Right lobe of liver (tissue), 6 donors: ENCODE measurements at places on chromosomes 7 and 10. TPM values are rescaled to one million over a fixed set of nuclear protein-coding genes. Genes with fewer than 3 reads are reported as not detected.

DNA sequence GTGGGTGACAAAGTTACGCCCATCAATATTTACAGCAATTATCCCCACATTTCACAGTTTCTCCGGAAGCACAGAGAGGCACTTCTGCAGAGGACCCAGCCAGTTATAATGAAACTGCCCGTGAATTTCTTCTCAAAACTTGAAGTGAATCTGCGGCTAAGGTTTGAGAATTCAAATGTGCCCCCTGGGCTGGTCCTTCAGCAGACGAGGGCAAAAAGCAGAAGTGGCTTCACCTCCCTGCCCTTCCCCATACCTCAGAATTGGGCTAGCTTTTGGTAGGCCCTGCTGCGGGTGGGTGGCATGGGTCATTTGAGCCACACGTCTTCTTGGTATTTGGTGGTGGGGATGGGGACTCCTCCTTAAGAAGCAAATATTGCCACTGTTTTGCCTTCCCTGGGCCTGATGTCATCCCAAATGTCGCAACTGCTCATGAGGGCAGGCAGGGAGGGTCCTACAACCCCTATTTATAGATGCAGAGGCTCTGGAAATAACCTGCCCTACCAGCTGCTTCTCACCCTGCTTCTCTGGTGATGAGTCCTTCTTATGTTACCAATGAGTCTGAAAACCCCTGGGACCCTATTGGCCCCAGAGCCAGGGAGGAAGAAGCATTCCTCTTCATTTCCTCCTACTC lies 16.6 kb upstream of the WDFY4 start:
- DNase-seq = no peak
- no peak overlapping the region for H3K4me3 ChIP-seq
- no peaks in the 10 kb centered on the region for H3K4me1 ChIP-seq
- H3K27ac ChIP-seq = no peak overlapping the region
- no peaks in the 10 kb centered on the region for H3K36me3 ChIP-seq
- H3K27me3 ChIP-seq = no peaks in the 10 kb centered on the region

- no peak overlapping the region for H3K27ac ChIP-seq
- H3K27me3 ChIP-seq = no peaks in the 10 kb centered on the region
- no peak for DNase-seq
- H3K36me3 ChIP-seq = no peaks in the 10 kb centered on the region
Measured at GRCh38 chr7:107164092-107164491, 4.7 kb upstream of the HBP1 start.

DNA sequence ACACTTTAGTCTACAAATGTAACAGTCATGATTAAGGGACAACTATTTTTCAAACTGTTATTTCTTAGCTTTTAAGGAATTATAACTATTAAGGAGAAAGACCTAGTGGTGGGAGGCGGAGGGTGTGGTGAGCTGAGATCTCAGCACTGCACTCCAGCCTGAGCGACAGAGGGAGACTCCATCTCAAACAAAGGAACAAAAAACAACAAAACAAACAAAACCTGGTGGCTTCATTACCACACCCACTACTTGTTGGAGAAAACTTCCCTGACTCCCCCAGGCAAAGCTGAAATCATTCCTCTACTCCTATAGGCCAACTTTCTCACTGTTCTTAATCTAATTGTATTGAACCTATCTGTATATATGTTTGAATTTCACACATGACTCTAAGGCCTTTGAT lies 3.2 kb downstream of the POLR1F start:
- H3K36me3 ChIP-seq = no peaks in the 10 kb centered on the region
- no peaks in the 10 kb centered on the region for H3K27me3 ChIP-seq
- H3K4me1 ChIP-seq = peaks cover 17% of the 10 kb centered on the region
- H3K4me3 ChIP-seq = no peak overlapping the region
- DNase-seq = no peak

DNA sequence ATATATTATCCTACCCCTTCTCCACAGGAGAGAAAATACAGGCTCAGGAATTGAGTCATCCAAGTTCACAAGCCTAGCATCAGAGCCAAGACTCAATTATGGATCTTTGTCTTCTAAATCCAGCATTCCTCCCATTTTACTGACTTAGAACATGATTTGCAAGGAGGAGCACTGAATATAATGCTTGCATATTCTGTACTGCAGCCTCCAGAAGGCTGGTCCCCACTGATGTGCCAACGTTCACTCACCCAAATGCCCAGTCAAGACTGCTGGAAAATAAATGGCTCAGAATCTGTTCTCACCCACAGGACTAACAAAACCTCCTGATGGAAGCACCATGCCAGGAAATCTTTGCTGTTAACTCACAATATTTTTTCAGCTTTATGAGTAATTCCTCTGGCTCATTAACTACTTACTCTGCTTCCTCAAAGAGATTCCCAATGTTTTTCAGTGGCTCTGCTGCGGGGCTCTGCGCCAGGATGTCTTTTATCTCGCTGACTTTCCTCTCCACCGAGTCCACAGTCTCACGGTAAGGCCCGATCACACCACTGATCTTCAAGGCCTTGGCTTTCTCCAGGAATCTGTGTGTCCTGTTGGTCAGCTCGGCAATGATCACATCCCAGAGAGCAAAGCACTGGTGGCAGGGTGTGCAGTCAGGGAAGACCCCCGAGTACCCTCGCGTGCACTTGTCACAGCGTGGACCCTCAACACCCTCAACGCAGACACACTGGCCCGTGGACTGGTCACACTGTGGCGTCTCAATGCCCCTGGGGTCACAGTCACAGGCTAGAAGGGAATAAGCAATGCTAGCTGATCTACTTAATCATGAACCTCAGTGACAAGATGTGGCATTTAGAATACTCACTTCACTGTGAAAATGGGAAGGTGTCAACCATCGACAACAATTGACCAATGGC lies 48.8 kb downstream of the DLD start:
- no peak overlapping the region for H3K4me3 ChIP-seq
- no peak overlapping the region for H3K27ac ChIP-seq
- H3K27me3 ChIP-seq = no peaks in the 10 kb centered on the region
- H3K36me3 ChIP-seq = no peaks in the 10 kb centered on the region

DNA sequence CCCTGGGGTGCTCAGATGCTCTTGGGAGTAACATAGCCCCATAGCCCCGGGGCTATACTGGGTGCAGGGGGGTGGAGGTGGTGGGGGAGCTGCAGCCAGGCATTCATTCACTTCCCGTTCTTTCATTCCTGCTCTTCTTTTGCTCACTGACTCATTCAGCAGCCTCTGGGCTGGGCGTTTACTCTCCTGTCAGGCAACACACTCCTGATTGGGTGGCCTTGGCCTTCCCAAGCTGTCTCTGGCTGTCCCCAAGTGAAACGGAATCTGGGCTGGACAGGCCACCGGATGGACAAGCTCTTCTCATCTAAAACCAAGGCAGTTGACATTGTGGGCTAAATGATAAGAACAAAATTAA lies 34.6 kb downstream of the CHST3 start:
- H3K27me3 ChIP-seq = no peaks in the 10 kb centered on the region
- H3K27ac ChIP-seq = peak overlapping the region; percentile 15
- no peaks in the 10 kb centered on the region for H3K36me3 ChIP-seq

DNA sequence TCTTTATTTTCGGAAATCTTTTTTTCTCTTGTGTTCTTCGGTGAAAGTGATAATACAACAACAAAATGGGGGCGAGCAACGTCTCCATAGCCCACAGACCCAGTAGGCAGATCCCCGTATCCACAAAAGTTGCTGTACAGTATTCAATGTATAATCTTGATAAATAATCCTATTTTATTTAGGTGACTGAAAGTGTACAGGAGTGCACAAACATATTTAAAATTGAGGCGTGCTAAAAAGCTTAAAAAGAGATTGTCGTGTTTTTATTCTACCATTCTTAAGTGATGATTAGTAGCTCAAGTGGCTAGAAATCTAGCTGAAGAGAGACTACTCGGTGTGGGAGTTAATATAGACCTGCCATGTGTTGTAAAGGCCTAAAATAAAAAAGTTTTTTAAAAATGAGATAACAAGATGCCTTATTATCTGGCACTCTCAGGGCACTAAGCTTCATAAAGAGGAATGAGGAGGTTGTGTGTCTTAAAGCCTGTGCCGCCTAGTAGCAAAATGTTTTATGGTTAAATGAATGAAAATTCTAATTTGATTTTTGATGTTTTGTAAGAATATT lies 1.6 kb downstream of the CAPZA2 start:
- DNase-seq = no peak
- H3K27me3 ChIP-seq = no peaks in the 10 kb centered on the region
- H3K27ac ChIP-seq = peak overlapping the region; percentile 98
- peak overlapping the region; percentile 90 for H3K4me3 ChIP-seq
- no peaks in the 10 kb centered on the region for H3K4me1 ChIP-seq

DNA sequence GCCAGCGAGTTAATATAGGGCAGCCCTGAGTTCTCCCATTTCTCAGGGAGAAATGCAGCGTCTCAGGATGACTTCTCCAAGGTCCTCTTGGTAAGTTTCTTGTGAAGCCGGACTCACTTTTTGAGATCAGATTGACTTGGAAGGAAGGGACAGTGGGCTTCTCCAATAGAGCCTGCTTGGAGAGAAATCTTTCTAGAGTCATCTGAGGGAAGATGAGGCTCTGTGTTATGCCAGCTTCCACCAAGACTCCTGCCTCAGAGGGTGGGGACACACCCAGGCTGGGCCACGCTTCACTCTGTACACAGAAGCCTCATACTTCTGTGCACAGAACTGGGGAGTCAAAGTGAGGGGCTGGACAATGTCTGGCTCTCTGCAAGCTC lies 5.6 kb downstream of the C10orf105 start:
- no peaks in the 10 kb centered on the region for H3K36me3 ChIP-seq
- H3K4me3 ChIP-seq = no peak overlapping the region
- no peaks in the 10 kb centered on the region for H3K4me1 ChIP-seq
- peak overlapping the region; percentile 53 for H3K27ac ChIP-seq
- DNase-seq = no peak

GRCh38 chr10:36170142-36170719 lies 528.1 kb upstream of the FZD8 start:
- no peak for DNase-seq
- no peaks in the 10 kb centered on the region for H3K4me1 ChIP-seq
- H3K36me3 ChIP-seq = no peaks in the 10 kb centered on the region
- H3K27me3 ChIP-seq = no peaks in the 10 kb centered on the region

DNA sequence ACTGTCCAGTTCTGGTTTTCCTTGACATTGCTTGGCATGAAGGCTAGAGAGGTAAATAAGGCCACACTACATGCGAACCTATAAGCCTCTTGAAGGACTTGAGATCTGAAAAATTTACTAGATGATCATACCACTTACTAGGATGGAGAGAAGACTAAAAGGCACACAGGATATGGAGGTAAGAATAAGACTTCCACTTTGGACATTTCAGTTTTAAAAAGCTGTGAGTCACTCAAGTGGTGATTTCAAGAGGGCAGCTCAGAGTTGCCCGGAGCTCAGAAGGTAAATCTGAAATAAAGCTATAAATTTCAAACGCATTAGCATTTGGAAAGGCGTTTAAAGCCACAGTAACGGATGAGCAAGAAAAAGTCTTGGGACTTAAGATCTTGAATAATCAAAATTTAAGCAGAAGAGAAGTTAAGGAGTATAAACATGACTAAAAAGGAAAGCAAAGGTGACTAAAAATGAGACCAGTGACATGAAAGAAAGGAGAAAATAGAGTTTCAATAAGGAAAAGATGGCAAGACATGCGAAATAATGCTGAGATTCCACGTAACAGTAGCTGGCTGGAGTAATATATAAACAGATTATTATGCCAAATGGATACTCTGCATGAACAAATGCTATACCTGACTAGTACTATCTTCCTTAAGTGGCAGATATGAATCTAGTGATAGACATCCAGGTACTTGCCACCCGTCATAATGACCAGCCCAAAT lies 68.3 kb downstream of the SNX13 start:
- H3K4me1 ChIP-seq = no peaks in the 10 kb centered on the region
- no peaks in the 10 kb centered on the region for H3K27me3 ChIP-seq
- no peak overlapping the region for H3K4me3 ChIP-seq
- peaks cover 17% of the 10 kb centered on the region for H3K36me3 ChIP-seq
- no peak overlapping the region for H3K27ac ChIP-seq

DNA sequence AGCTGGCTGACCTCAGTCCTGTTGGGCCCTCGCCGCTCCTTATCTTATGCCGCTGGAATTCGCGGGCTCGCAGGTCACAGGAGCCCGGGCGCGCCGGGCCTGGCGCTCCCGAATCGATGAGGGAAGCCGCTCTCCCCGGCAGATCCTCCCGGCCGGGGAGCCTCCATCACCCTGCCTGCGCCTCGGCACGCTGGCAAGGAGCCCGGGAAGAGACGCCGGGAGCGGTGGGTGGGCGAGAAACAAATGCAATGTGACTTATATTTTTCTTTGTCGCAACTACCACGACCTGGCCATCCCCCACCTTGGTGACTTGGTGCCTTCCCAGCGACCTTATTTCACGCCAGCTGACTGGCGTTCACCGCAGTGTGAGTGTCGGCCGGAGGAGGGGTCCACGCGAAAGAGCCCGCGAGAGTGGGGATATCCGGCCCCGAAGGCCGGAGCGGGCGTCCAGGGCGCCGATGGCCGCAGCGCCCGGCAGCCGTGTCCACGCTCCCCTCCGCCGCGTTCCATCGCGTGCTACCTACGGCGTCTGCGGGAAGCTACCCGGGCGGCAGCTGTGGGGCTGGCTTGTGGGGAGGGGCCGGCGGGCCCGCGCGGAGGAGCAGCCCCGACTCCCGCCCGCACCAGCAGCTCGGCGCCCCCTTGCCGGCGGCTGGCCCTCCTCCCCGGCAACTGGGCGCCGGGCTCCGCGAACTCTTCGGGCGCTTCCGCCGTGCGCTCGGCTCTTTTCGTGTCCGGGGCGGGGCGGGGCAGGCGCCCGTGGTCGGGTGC lies 494 bp upstream of the BMPR1A start:
- H3K36me3 ChIP-seq = no peaks in the 10 kb centered on the region
- H3K27ac ChIP-seq = peak overlapping the region; percentile 91
- no peaks in the 10 kb centered on the region for H3K4me1 ChIP-seq
- H3K27me3 ChIP-seq = no peaks in the 10 kb centered on the region
- peak; percentile 89 for DNase-seq
- H3K4me3 ChIP-seq = peak overlapping the region; percentile 89

DNA sequence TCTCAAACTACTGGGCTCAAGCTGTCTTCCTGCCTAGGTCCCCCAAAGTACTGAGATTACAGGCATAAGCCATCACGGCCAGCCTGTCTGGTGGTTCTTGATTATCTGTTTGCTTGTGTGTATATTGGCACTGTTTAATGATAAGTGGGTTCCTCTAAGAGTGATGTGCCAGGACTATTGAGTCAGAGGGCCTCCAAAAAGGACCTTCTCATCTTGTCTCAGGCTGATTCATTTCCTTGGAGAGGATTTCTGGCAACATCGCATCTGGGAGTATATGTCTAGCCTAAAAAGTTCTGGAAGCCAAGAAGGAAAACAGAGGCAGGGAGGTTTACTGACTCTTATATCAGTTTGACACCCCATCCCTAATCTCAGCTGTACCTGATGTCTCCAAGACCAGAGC lies 27.1 kb upstream of the AKAP9 start:
- no peaks in the 10 kb centered on the region for H3K27me3 ChIP-seq
- H3K4me3 ChIP-seq = no peak overlapping the region
- H3K4me1 ChIP-seq = no peaks in the 10 kb centered on the region
- no peak overlapping the region for H3K27ac ChIP-seq
- H3K36me3 ChIP-seq = no peaks in the 10 kb centered on the region

DNA sequence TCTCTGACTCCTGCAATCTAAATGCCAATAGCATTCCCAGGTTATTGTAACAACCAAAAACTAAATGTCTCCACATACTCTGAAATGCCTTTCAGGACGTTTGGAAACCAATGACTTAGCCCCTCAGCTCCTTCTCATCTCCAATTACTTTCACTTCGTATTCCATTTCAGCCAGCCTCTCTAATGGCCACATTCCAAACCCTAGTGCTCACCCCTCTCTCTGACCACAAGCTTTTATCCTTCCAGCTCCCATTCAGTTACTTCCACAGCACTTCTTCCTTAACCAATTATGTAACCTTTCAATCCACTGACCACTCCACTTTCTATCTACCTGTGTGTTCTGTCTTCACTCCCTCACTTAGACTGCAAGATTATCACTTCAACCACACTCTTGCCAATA lies 4.3 kb downstream of the NOC3L start:
- DNase-seq = no peak
- no peaks in the 10 kb centered on the region for H3K36me3 ChIP-seq
- H3K4me3 ChIP-seq = no peak overlapping the region
- no peaks in the 10 kb centered on the region for H3K27me3 ChIP-seq
- no peak overlapping the region for H3K27ac ChIP-seq

SDK1 gene
- 0.32 TPM for total RNA-seq

PRR15 gene
- not detected for total RNA-seq
